ENCODE measurements at places on chromosomes 7 and 10.

- DNase-seq: no peak
Observed at GRCh38 chr10:26567351-26567721, 129.2 kb downstream of the APBB1IP start.

- DNase-seq: no peak
Observed at GRCh38 chr10:120075349-120075748, 182.8 kb downstream of the SEC23IP start.

GRCh38 chr10:33921970-33922605, 587.6 kb upstream of the NRP1 start:
- DNase-seq: no peak

- no peak for DNase-seq
Observed at GRCh38 chr7:12674861-12675260, 12.6 kb upstream of the ARL4A start.

DNA sequence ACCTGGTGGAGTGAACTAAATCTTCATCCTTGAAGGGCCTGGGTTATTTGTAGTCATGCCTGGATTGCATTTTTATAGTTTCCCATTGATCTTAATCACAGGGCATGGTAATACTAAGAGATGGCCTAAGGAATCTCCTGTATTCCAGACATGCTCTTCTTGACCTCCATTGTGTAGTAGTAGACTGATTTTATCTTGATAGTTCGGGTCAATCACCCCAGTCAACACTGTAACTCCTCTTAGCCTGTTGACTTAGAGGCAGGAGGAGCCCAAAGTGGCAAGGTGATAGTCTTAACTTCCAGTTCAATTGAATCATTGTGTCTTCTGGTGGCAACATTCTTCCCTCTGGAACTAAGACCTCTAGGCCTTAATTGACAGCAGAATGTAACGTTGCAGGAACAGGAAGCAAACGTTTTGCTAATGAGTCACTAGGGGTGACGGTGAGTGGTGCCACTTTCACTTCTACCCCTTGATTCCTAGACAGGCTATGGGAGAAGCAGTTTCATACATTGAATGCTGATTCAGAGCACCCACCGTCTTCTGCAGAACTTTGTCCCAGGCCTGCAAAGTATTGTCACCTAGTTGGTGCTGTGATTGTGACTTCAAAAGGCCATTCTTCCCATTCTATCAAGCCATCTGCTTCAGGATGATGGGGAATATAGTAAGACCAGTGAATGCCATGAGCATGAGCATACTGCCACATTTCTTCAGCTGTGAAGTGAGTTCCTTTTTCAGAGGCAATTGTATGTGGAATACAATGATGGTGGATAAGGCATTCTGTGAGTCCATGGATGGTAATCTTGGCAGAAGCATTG, 24.0 kb upstream of the PAPSS2 start:
- DNase-seq: no peak

DNA sequence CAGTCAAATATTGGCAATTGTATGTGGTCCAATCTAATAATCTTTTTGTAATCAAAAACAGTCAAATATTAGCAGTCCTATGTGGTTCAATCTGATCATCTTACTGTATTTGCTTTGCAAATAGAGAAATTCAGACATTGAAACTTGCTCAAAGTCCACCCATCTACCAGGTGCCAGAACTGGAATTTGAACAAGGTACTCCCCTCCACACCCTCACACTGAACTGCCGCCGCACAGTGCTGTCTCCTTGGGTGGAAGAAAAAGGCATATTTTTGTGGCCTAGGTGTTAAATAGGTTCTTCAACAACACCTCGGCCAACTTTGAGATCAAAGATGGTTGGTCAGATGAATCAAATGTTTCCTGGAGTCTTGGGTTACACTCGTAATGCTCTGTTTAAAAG, 544.2 kb upstream of the GALNT17 start:
- DNase-seq: no peak

GRCh38 chr10:111515264-111515663, 438.4 kb downstream of the ADRA2A start:
- DNase-seq: no peak

DNA sequence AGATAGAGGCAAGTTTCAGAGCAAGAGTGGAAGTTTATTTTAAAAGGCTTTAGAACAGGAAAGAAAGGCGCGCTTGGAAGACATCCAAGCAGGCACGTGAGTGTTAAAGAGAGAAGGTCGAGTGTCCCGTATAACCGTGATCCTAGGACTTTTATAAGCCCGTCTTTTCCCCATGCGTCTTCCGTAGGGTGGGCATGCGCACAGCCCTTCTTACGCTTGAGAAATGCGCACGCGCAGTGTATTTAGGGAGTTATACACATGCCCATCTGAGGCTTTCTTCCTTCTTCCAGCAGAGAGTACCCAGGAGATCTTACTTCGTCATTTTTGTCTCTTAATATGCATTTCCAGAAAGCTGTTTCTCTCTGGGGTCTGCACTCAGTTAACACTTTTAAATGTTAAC, 52.4 kb downstream of the CALD1 start:
- DNase-seq: no peak

- DNase-seq: no peak
Observed at GRCh38 chr10:110524859-110525232, 27.1 kb downstream of the DUSP5 start.

DNA sequence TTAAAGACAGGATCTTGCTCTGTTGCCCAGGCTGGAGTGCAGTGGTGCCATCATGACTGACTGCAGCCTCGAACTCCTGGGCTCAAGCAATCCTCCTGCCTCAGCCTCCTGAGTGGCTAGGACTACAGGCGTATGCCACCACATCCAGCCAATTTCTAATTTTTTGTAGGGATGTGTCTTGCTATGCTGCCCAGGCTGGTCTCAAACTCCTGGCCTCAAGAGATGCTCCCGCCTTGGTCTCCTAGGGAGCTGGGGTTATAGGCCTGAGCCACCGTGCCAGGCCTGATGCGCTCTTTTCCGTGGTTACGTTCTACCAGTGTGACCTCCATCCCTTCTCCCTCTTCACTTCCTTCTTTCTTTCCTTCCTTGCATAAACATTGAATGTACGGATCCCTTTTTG, 34.2 kb upstream of the IL15RA start:
- no peak for DNase-seq

DNA sequence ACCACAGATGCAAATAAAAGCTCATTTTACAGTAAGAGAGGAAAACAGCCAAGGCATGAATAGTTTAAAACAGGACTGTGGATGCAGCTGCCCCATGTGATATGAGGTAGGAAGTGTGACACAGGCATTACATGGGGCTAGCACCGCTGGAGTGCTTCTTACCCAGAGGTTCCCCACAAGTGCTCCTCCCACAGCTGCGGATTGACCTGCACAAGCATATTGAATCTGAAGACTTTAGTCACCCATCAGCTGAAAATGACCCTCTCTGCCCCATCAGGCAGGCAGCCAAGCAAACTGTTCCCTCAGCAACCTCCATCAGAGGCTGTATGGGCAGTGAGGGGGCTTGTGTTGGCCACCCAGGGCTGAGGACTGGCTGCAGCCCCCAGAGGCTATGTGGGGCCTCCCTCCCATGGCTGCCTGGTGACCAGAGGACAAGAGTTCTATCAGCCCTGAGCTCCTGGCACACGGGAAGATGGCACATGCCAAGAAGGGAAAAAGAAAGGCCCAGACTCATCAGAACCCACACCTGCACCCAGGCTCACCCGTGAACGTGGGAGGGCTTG, 98.7 kb downstream of the TCERG1L start:
- DNase-seq: no peak

- DNase-seq: no peak
Observed at GRCh38 chr10:119022846-119023552, 6.5 kb upstream of the NANOS1 start.

- DNase-seq: no peak
Observed at GRCh38 chr10:24519950-24520349, 203.7 kb downstream of the ARHGAP21 start.

DNA sequence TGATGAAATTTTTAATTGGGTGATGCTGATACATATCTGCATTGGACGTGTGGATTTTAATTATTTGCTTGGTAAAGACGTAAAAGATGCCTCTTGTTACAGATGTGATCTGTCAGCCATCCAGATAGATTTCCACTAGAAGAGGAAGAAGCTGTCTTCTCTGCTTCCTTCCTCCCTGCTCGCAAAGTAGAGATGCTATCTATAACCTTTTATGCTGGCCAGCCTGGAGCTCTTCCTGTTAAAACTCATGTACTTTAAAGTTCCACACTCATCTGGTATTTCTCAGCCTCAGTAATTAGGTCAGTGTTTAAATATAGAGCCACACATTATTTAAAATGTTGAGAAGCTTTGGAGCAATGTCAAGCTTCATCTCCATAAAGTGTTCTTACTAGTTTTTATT, 51.2 kb upstream of the TMEM229A start:
- DNase-seq: no peak

DNA sequence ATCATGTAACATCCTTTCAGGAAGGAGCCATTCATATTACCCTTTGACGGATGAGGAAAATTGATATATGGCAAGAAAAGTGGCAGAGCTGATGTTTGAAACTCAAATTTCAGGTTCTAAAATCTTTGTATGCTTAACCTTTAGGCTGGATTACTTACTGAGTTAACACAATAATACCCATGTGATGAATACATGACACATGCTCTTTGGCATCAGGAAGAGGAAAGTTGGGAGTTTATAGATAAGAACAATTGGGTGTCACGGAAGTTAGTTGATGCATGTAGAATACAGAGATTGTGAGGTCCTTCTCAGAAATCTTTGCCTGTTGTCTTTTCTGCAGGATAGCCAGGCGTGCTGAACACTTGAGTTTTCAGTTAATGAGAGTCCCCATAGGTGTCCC, 572.1 kb upstream of the POM121L12 start:
- no peak for DNase-seq

GRCh38 chr10:13698217-13698616, 111.5 kb downstream of the PRPF18 start:
- no peak for DNase-seq

GRCh38 chr10:132411561-132412253, 14.7 kb downstream of the PWWP2B start:
- DNase-seq: no peak

GRCh38 chr10:71348850-71349249, 29.8 kb downstream of the SLC29A3 start:
- no peak for DNase-seq

DNA sequence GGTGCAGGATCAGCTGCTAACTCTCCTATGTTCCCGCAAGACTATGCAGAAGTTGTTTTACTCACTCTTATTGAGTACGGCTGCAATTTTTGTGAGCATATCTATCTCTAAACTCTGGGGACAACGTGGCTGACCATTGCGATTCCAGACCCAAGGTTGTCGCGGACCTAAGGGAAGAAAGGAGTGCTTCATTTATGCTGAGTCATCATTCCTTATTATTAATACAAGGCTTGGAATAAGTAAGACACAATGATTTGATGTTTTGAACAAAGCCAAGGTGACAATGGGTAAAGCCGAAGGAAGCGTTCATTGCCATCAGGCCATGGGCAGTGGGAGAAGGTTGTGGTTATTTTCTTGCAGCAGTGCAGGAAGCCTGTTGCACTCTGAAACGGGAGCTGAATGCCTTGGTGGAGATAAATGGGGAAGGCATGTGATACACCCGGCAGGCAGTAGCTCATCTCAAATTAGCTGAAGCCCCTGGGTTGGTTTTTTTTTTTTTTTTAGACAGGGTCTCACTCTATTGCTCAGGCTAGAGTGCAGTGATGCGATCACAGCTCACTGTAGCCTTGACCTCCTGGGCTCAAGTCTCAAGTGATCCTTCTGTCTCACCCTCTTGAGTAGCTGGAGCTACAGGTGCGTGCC, 605.7 kb downstream of the TYW1 start:
- DNase-seq: no peak

DNA sequence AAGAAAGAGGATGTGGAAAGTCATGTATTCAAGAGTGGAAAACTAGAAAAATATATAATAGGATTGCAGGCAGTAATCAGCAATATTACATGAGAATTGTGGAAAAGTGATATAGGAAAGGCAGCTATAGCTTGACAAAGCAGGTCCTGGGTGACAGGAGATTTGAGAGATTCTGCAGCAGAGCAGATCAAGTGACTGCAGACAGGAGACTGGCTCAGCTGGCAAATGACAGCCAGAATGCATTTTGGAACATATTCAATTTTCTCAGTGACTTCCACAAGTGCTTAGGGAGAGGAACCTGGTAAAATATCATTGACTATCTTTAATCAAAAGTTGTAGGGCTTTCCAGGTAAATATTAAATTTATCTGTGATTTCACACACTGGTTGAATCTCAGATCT, 260.5 kb upstream of the CACNA2D1 start:
- no peak for DNase-seq

- DNase-seq: no peak
Observed at GRCh38 chr7:39528849-39529248, 37.4 kb upstream of the YAE1 start.

- DNase-seq: no peak
Observed at GRCh38 chr10:30800368-30800767, 170.8 kb upstream of the LYZL2 start.

GRCh38 chr7:123770378-123770777, 21.6 kb upstream of the WASL start:
- DNase-seq: no peak

- no peak for DNase-seq
Observed at GRCh38 chr10:70532554-70533188, 54.1 kb downstream of the PALD1 start.

DNA sequence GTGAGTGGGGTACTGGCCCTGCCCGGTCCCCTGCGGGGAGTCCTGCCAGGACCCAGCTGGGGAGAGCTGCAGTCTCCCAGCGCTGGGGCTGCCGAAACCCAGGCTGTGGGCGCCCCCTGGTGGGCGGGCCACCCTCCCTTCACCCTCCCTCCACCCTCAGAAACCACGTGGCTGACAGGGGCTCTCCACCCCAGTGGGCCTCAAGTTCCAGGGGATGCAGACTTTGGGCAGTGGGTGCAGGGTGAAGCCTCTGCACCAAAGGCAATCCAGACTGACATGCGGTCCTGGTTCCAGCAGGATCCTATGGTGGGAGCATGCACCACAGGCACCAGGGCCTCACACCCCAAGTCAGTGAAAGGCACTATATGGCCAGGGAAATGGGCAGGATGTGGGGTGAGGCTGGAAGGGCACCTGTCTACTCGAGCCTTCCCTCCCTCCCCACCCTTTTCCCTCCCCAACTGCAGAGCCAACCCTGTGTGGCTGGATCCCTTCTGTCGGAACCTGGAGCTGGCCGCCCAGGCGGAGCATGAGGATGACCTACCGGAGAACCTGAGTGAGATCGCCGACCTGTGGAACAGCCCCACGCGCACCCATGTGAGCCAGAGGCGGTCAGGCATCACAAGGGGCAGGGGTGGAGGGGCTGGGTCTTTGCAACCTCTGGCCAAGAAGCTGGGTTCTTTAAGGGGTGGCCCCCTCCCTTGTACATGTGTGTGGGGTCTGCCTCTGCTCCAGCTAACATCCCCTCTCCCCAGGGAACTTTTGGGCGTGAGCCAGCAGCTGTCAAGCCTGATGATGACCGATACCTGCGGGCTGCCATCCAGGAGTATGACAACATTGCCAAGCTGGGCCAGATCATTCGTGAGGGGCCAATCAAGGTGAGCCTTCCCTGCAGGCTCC, 38.8 kb downstream of the PSAP start:
- peak; percentile 62 for DNase-seq

DNA sequence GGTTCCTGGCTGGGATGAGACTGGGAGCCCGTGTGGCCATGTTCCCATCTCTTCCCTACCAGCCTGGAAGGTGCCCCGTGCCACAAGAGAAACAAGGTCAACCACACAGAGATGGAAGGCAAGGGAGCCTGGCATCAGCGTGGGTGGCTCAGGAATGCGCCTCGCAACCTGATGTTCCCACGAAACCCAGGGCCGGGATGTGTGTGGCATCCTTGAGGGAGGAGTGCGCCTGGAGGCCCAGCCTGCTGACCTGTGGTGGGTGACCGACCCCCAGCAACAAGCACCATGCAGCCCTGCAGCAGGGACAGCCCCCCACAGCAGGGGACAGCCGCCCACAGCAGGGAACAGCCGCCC, 267.2 kb downstream of the ELFN1 start:
- no peak for DNase-seq
